ENCODE measurements at places on chromosomes 6 and 20. TPM values are rescaled to one million over a fixed set of nuclear protein-coding genes. Genes with fewer than 3 reads are reported as not detected.

Gene HCRTR2
- not detected for total RNA-seq

Gene CST7
- total RNA-seq: not detected

Gene SAMD5
- 9.2 TPM for total RNA-seq

Gene RAMACL
- total RNA-seq: 2.4 TPM

Gene TUBB
- total RNA-seq: 681 TPM

Gene TGM2
- total RNA-seq: 7.1 TPM

Gene SPO11
- total RNA-seq: not detected

Gene VNN1
- not detected for total RNA-seq

Gene SRF
- 42.7 TPM for total RNA-seq

Gene SMOC2
- 56.3 TPM for total RNA-seq

Gene DAAM2
- 137 TPM for total RNA-seq

Gene SYCP2
- total RNA-seq: 1.9 TPM

GRCh38 chr6:149211046-149211571 lies 106.4 kb upstream of the TAB2 start:
- no peak for DNase-seq

DNA sequence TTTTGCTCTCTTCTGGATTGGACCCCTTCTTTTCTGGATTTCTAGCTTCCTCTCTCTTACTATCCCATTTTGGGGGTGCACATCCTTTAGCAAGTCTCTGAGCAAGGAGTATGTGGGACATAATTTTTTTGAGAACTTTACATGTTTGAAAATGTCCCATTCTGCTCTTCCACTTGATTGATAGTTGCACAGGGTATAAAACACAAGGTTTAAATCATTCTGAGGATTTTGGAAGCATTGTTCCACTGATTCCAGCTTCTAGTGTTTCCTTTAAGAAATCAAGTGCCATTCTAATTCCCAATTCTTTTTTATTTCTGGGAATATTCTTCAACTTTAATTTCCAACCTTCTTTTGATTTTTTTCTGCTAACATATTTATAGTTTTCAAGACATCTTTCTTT lies 60.7 kb downstream of the APCDD1L start:
- no peak for DNase-seq

DNA sequence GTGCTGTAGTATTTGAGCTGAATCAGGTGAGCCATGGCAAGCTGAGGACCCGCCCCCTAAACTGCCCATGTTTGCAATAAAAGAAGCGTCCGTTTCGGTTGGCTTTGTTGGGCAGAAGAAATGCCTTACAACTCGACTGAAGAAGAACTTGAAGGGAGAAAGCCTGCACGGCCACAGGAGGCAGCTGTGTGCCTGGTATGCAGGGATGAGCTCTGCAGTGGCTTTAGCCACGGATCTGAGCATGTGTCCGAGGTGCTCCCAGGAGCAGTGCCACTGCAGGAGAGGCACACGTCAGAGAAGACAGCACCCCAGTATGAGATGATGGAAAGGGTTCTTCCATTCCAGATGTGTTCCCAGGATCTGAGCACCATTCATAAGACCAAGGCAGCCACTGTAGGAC lies 23.5 kb downstream of the KIZ start:
- DNase-seq: no peak

GRCh38 chr6:49269190-49269589 lies 193.9 kb downstream of the MMUT start:
- DNase-seq: no peak

DNA sequence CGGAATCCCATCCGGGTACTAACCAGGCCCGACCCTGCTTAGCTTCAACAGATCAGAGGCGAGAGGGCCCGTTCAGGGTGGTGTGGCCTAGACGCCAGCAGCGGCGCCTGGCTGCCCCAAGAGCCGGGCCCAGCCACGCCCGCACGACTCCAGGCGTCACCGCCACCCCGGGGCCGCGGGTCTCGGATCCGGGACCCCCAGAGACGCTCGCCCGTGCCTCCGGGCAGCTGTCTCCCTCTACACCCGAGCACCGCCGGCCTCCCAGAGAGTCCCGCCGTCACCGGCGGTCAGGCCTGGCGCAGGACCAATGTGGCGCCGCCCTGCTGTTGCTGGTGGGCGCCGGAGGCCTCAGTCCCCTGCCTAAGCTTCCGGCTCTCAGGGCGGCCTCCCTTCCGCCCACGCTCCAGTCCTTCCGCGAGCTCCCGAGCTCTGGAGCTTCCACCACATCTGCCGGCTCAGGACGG lies 441.2 kb upstream of the DEFB115 start:
- peak; percentile 100 for DNase-seq

- no peak for DNase-seq
Measured at GRCh38 chr6:107600121-107600520, 110.2 kb downstream of the SOBP start.

DNA sequence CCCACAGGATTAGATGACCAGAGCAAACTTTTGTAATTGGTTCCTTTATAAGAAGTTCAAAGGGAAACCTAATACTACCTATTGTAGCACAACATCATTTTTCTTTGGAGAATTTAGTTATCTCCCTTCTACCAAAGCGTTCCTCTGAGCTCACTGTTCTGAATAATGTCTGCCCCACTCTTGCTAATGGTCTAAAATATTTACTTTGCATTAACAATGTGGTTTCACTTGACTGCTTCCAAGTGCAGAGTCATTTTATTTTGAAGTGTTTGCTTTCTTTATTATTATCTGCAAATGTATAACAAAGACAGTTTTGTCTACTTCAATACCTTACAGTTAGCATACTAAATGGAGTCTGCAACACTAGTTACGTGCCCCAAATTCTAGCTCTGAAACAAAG lies 15.0 kb downstream of the TRAPPC3L start:
- no peak for DNase-seq

DNA sequence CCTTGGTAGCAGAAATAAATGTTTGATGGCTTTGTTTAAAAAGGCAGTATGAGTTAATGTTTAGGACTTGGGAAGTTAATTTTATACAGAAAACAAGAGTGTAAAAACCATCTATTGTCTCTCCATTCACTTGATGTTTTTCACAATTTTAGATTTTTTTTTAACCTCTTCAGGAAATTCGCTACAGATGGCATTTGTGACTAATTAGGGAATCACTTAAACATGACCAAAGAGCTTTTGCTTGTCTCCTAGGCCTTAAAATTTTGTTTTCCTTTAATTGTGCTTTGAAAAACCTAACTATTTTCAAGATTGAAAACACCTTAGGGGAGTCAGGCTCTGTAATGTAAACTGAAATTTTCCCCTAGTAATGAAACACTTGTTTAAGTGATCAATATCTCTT lies 17.3 kb downstream of the TULP4 start:
- DNase-seq: no peak

DNA sequence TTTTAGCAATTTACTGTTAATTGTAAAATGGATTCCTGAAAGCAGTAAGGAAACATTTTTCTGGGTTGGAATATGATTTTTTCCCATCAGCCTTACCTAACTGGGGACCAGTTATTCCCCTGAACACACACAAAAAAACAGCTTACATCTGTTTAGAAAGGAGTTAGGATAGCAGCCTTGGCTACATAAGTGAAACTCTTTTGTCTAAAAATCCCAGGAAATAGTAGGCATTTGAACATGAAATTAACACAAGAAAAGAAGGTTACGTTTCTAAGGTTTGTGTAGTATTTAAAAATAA lies 696.2 kb upstream of the MARCKS start:
- no peak for DNase-seq

- DNase-seq: no peak
Measured at GRCh38 chr6:108591040-108591816, 30.5 kb downstream of the FOXO3 start.

DNA sequence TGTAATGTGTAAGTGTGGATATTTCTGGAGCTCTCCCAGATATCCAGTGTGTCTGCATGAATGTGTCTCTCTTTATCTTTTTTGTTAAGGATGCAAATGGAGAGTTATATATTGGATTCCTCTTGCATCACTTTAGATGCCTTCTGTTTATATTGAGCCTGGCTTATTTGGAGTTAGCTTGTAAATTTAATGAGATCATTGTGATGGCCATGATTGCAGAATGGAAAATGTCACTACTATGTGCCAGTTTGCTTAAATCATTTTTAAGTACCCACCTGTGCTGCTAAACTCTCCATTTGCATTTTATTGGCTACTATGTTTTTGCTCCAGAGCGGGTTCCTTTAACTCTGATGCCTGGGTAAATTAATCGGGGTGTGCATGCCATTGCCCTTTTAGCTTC lies 334.8 kb downstream of the UTRN start:
- no peak for DNase-seq

DNA sequence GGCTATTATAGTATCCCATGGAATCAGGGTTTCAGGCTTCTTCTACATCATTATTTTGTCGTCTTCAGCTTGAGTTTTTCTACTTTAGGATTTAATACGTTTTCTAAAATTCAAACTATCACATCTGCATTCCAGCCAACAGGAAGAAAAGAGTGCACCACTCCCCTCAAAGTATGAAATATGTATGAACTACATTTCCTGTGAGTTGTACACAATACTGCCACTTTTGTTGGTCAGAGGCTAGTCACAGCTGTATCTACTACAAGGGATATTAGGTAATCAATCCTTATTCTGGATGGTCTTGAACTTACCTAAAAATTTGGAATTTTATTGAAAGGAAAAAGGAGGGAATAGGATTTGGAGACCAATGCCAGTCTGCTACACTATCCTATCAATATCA lies 235.6 kb upstream of the TBX18 start:
- DNase-seq: no peak

- no peak for DNase-seq
Measured at GRCh38 chr6:163620670-163621330, 206.3 kb downstream of the QKI start.

DNA sequence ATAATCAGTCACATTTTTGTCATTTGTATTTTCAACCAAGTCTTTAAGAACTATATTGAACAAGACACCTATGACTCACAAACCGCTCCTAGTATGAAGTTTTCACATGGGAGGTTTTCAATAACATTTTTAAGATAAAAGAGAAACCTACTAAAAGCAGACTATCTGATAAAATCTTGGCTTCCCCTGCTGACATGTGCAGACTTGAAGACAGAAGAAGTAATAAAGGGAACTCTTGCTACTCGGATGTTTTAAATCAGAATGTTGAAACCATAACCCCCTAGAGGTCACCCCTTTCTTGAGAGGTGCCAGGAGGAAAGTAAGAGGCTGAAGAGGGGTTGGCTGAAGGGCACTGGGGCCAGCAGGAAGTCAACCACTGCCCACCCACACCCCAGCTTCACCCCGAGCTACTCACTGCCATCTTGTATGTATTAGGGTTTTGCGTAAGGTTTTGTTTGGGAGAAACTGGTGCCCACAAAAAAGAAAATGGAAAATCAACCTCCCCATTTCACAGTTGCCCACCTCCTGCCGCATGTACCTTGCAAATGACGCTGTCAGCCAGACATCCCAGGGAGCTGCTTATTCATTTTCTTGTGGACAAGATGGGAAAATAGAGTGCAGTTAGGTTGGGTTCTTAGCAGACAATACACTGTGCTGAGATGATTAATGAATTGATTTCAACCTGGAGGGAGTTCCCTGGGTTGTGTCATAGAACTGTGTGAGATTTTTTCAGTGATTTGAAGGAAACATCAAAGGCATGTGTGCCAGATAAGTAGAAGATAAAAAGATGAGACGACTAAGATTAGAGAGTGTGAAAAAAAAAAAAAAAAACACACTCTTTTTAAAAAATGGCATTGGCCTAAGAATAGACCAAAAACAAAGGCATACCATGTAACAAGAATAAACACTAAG lies 83.2 kb upstream of the TAB2 start:
- DNase-seq: no peak

DNA sequence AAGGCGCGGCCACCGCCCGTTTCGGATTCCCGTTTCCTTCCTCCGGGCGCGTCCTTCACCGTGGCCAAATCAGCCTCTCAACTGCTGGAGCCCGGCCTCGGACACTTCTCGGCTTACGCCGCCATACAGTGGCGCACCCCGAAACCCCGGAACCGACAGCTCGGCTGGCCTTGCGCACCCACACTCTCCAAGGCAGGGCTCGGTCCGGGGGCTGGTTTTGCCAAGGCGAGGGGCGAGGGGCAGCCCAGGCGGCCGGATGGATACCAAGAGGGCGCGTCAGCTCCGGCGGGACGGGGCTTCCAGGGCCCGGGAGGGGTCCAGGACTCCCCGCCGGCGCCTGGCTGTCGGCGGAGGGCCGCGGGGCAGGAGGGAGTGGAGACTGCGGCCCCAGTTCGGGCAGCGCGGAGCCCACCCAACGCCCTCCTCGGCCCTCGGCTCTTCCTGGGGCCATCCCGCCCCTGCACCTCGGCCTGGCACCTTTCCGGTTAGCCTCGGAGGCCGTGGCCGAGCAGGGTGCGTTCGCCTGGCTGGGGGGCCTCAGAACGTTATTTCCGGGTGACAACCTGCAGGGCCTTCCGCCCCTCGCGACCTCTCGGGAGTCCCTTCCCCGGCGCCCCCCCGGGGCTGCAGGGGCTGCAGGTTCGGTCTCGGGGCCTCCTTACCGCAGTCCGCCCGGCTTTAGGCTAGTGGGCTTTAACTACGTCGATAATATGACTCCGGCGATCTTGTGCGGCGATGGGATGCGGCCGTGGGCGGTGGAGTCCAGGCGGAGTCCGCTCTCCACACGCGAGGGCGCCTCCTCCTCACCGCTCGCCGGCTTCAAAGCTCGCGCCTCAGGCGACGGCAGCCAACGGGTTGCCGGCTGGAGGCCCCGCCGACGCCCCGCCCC lies 697 bp upstream of the CEP43 start:
- peak; percentile 97 for DNase-seq

DNA sequence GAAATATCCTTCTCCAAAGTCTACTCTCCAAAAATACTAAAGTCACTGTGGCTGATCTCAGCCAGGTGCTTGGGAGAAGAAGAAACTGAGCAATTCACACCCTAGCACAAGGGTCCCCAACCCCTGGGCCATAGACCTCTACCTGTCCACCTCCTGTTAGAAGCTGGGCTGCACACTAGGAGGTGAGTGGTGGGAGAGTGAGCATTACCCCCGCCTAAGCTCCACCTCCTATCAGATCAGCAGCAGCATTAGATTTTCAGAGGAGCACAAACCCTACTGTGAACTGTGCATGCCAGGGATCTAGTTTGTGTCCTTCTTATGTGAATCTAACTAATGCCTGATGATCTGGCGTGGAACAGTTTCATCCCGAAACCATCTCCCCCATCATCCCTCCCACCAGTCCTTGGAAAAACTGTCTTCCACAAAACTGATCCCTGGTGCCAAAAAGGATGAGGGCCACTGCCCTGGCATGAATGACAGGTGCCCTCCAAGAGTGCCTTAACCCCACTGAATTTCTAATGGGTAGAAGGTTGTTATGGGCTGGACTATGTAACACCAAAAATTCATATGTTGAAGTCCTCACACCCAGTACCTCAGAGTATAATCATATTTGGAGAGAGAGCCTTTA lies 109.2 kb upstream of the CDYL start:
- no peak for DNase-seq

GRCh38 chr20:57175397-57176010 lies 90.9 kb downstream of the BMP7 start:
- DNase-seq: no peak

DNA sequence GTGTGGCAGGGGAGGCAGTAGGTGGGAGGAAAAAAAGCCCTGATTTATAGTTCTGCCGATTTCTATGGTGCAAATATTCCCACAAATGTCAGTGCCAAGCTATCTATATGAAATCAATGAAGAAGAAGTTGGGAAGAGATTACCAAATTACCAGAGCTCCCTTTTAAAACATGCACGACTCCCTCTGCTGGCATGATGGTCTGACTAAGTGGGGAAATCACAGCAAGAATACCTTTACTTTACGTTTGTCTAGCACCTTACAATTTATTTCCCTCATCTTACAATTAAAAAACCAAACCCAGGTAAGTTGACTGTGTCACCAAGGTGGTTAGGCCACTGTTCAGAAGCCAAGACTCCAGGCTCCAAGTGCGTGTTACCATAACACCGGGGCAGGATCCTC lies 55.6 kb downstream of the AGPAT4 start:
- DNase-seq: no peak

GRCh38 chr6:82785206-82785605 lies 280.4 kb downstream of the UBE3D start:
- no peak for DNase-seq
